ENCODE measurements at places on chromosomes 3 and 15. TPM values are rescaled to one million over a fixed set of nuclear protein-coding genes. Genes with fewer than 3 reads are reported as not detected.

CFAP100 gene
- not detected for total RNA-seq

- no peak for DNase-seq
These were observed 8.5 kb upstream of the SLC24A5 start for GRCh38 chr15:48112242-48112641.

PIGZ gene
- 9.8 TPM for total RNA-seq

GRCh38 chr15:65335278-65336055 lies 31.0 kb downstream of the RNU5B-1 start:
- no peak for DNase-seq

DNA sequence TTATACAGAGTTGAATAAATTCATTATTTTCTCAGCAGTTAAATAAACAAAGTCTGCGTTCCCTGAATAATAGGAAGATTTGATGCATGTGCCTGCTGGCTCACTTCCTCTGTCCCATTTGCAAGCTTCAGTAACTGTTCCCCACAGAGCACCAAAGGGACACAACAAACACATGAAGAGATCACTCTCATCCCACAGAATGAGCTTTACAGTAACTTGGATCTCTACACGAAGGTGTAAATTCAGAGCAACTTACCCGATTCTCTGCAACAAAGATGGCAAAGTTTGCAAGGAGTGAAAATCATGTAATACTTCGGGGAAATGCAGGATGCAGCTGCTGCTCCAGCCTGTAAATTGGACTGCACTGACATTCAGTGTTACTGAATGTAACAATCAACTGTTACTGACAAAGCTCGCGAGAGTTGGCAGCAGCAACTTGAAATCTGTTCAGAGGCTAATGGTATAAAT lies at the start of gene BCHE:
Gene BCHE (minus strand): TSS at position 366 of the 468 bp plus-strand sequence. CDS start 6,390 bp downstream, outside the sequence.
- no peak for DNase-seq

- no peak for DNase-seq
These were observed 30.7 kb downstream of the C3orf38 start for GRCh38 chr3:88180398-88180999.

- DNase-seq, result no peak
These were observed 175.8 kb downstream of the FOXB1 start for GRCh38 chr15:60179786-60180391.

- DNase-seq, result peak; percentile 64
These were observed 32.4 kb downstream of the CDAN1 start for GRCh38 chr15:42704492-42704926.

DNA sequence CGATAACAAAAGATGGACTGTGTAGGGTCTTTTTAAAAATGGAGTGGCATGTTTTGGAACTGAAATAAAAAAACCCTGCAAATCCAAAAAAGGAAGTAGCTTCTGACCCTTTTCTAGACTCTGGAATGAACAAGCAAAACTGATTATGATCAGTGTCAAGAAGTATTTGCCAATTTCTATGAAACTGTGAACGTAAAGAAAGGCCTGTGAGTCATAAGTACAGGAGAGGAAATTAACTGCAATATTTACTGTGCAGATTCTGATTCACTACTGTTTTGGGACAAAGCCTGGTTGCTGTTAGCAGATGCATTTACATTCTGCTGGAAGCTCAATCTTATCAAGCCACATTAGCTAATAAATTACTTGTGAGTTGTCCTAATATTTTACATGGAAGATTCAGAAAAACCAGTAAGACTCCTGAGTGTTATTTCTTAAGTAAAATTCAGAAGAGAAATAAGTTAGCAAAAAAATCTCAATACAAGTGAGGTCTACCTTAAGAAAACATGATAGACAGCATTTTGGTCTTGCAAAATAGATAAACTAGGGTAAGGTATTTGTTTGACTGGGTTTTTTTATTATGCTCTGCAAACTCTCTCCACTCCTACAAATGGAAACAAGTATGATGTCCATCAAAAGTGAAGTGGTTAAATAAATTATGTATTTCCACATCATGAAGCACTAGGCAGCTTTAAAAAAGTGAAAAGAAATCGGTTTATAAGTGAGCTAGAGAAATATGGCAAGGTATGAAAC lies 90.2 kb upstream of the LMOD3 start:
- no peak for DNase-seq

GRCh38 chr15:99495430-99496301 lies 70.1 kb upstream of the MEF2A start:
- no peak for DNase-seq

ZDHHC19 gene
- not detected for total RNA-seq

DNA sequence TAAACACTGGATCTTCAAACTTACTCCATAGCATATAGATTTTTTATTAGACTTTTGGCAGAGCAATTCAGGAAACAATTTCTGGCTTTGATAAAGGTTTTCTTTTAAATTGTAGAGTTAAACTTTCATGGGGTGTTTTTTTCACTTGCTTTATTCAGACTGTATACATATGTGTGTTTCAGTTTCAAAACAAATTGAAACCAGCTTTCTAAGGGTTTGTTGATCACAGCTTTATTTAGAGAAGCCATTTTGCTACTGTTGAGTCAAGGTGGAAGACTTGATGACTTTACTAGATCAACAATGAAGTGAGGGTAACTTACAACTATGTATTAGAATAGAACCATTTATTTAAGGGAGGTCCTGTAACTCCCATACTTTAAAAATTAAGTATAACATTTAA lies 6.2 kb downstream of the UBE2E1 start:
- no peak for DNase-seq

CHL1 gene
- total RNA-seq, result 25.8 TPM

GRCh38 chr3:45616158-45616557 lies 21.6 kb downstream of the LIMD1 start:
- no peak for DNase-seq

NEIL1 gene
- total RNA-seq, result 69.2 TPM

GRCh38 chr3:114323546-114324254 lies 29.9 kb downstream of the TIGIT start:
- no peak for DNase-seq

ZNF774 gene
- total RNA-seq, result 8.3 TPM

DNA sequence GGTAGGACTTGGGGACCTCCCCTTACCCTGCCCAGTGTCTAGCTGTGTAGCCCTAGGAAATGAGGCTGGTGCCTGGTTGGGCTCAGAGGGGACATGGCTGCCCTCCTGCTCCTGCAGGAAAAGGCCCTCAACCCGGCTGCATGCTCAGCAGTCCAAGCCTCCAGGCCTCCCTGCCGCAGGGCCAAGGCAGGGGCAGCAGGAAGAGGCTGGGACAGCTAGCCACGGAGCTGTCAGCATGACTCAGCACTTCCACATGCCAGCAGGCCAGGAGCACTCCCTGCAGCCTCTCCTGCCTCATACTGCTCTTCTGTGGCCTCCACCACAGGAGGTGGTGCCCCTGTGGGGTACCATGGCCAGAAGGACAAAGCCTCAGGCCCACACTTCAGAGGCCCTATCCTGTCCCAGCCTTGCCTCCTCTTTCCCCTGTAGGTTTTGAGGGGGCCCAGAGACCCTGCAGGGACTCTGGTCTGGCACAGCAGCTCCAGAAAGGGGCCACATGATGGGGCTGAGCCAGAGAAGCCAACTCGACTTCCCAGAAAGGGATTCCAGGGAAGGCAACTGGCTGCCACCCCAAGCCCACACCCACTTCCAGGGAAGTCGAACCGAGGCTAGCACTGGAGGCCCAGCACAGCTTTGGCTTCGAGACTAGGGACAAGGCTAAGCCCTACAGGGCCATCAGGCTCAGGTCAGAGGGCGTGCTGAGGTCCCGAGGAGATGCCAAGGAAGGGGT lies 19.5 kb downstream of the TKT start:
- DNase-seq, result no peak

DUOXA2 gene
- total RNA-seq, result 1.5 TPM

DNA sequence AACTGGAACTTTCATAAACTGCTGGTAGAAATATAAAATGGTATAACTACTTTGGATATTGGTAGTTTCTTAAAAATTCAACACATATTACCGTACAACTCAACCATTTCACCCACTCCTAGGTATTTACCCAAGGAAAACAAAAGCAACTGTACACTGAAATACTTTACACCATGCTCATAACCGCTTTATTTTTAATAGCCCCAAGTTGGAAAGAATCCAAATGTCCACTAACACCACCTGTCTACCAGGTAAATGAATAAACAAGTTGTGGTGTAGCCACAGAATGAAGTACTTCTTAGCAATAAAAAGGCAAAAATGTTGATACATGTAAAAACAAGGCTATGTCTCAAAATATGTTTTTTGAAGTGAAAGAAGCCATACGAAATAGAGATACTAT lies 215.9 kb upstream of the PEX5L start:
- DNase-seq, result no peak

SLTM gene
- total RNA-seq, result 76.9 TPM

ITGA11 gene
- total RNA-seq, result 15.5 TPM

DNA sequence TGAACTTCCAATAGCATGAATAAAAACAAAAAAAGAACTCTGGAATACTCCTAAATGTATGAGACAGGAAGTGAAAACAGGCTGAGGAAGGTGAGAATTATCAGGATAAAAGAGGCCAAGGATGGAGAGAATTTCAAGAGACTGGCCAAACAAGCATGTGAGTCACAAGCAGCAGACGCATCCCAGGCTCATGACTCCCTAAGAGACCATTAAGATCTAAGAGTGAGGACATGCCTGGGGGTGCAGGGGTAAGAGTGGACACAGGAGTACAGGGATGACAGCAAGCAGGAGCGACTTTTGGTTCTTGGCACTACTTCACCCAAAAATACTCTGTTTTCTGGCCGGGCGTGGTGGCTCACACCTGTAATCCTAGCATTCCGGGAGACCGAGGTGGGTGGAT lies 7.1 kb downstream of the SCAMP2 start:
- DNase-seq, result no peak

GRCh38 chr3:115347737-115348136 lies 200.6 kb upstream of the ZBTB20 start:
- DNase-seq, result no peak

SPATA12 gene
- not detected for total RNA-seq

DNA sequence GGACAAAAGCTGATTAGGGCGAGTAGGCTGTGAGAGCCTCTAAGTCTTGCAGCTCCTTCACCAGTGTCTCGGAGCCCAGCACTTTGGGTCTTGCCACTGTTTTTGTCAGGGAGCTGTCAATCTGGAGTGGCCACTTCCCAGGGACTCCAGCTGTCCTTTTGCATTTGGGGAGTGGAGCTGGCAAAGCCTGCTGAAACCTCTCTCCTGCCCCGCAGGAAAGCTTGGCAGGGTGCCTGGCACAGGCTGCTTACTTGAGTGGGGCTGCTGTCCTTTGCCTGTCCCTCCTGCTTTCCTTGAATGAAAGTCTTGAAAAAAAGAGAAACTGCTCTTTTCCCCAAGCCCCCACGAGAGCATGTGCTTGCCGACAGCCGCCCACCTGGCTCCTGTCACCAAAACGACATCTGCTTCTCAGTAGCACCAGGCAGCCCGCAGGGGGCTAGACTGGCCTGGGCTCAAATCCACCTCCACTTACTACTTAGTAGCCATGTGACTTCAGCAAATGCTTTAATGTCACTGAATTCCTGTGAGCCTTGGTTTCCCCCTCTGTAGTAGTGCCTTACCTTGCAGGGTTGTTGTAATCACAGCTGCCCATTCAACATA lies 13.7 kb downstream of the USP13 start:
- no peak for DNase-seq

DNA sequence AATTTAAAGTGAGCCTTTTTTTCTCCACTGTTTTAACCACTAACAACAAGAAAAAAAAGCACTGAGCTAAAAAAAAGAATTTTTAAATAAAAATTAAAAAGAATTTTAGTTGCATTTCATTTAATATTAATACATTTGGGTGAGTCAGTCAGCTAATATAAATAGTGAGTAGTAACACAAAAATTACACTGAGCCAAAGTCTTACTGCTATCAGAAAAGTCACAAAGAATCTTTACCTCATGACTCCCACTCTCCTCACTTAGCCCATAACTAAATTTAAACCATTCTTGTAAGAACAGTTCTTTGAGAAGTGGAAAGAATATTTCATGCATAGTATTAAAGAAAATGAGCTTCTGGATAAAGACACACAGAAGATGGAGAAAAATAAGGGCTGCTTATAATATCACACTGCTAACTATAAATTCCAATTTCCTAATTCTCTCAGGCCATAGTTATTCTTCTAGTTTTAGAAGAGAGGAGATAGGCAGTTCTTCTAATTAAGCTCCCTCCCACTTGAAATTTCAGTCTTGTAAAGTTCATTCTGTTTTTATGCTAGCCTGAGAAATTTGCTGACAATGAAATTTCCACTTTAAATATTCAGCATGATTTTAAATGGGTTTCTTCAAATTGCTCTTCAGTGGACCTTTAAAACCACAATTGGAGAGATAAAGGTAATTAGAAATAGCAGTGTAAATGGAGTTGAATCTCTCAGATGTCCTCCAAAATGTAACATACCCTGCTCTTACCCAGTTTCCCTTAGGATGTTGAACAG lies 17.6 kb downstream of the SHQ1 start:
- no peak for DNase-seq

- no peak for DNase-seq
These were observed 129.1 kb upstream of the MBNL1 start for GRCh38 chr3:152139651-152140050.

POLQ gene
- total RNA-seq, result 2.5 TPM

- no peak for DNase-seq
These were observed 40.5 kb upstream of the VPS8 start for GRCh38 chr3:184771301-184772127.

Data from vagina (tissue), 2 donors.